ENCODE measurements at places on chromosomes 4 and X.
A peak's percentile ranks its signal among the peaks of the same experiment; 100 is the strongest.

DNA sequence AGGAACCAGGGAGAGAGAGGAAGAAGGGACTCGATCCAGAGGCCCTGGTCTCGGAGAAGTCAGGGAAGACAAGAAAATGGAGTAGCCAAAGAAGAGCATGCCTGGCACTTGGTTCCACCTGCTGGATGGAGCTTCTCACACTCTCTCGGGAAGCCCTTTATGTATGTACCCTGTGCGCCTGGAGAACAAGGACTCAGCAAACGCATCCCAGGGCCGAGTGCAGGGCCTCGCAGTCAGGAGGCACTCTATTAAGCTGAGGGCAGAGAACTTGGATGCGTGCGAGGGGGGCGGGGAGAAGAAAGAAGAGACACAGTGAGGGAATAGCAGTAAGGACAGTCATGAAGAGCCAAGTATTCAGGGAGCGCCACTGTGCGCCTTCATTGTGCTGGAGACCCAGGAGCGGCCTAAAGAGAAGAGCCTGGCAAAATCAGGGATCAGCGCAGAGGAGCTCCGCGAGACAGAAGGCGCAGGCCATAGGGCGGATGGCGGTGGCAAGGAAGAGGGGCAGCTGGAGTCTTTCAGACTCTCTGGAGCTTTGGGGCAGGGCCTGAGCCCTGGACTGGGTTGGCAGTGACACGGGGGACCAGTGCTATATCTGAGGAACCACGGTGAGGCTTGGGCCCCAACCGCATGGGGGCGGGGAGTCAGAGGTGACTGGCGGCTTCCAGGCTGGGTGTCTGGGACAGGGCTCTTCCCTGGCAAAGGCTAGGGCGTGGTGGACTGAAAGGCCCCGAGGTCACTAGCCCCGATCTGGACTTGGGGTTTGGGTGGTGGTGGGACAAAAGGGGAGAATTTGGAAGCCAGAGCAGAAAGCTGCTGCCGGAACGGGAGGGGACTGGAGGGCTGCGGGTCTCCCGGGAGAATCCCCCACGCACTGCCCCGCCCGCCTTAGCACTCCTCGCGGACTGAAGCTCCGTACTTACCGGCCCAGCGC is 1.9 kb upstream of the SEPTIN6 start:
- no peak for DNase-seq

DNA sequence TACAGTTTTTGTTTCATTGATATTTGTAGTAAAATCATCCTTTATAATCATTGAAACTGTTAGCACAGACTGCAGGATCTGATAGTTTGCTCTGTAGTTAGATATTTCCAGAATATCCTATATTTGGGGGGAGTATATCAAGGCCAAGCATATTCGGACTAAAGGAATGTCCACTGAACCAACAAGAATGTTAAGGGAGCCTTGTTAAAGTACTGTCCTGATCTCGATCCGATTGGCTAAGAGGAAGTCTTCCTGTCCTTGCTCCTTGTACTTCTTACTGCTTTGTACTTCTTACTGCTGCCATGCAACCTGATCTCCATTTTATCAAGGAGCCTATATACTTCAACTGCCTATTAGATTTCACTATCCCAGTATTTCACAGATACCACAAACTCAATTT is 449.3 kb downstream of the RPA4 start:
- DNase-seq: no peak

DNA sequence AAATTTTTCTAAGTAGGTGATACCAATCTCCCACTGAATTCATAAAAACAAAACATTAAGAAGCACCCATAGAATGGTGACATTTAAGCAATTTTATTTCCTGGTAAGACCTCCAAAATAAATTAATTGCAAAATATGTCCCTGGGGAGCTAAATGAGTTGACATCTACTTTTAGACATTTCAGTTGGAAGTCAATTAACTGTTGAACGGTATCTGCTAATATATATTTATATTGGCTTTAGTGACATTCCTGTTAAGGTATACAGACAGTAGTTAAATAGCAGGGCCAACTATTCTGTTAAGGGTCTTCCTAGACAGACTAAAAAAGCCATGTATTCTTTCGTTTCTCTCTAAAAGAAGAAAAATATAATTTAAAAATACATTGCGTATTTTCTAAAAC is at the start of gene PRR27:
Gene PRR27 (plus strand): TSS at position 301 of the 400 bp plus-strand sequence. CDS start 139 bp downstream, outside the sequence.
- no peak for DNase-seq

- DNase-seq: no peak
Observed at GRCh38 chr4:70632028-70632427, 3.5 kb downstream of the ENAM start.

GRCh38 chrX:50765986-50766385 is 48.0 kb downstream of the SHROOM4 start:
- DNase-seq: no peak

DNA sequence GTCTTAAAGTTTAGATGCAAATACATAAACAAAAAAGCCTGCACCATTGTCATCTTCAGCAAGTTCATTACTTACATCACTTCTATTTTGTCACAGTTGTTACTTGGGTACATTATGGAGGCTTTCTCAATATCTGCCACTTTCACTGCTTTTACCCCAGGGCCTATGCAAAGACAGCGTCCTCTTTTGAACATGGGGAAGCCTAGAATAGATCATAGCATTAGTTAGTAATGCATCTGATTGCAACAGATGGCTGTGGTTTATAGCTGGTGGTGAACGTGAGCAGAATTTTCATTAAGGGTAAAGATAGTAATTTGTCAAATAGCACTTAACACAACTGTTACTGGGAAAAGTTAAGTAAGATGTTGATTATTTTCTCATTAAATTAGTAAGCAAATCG is 729 bp downstream of the CXCL11 start:
- DNase-seq: no peak

GRCh38 chr4:4443821-4444220 is 56.9 kb downstream of the NSG1 start:
- DNase-seq: no peak

DNA sequence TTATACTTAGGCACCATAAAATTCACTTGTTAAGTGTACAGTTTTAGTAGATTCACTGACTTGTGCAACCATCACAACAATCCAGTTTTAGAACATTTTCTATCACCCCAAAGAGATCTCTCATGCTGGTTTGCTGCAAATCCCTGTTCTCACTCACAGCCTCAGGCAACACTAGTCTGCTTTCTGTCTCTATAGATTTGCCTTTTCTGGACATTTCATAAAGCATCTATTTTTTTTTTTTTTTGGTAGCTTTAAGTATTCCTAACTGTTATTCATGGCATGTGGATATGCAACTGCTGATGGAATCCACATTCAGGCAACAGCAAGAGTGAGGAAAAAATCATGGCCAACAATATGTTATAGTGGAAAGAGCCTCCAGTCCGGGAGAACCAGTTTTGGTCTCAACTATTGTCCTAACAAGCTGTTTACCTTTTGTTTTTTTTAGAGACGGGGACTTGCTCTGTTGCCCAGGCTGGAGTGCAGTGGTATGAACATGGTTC is 27.0 kb upstream of the TMEM150C start:
- no peak for DNase-seq

DNA sequence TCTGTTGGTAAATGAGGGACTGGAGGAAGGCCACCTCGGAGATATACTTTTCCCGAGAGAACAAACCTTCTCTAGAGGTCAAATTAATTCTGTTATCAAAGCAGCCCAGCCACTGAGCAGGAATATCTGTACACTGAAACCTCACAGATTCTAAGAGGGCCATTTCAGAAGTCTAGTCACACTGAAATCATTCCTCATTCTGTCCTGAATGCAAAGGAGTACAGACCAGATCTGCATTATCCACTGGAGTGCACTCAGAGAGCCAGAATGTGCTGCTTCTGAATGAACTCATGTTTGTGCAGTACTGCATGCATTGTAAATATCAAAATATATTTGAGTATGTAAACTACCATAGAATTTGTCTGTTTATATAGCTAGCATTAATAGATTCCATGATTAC is 278.3 kb upstream of the FSTL5 start:
- DNase-seq: no peak

- DNase-seq: no peak
Observed at GRCh38 chrX:81120258-81120935, 81.3 kb downstream of the HMGN5 start.

DNA sequence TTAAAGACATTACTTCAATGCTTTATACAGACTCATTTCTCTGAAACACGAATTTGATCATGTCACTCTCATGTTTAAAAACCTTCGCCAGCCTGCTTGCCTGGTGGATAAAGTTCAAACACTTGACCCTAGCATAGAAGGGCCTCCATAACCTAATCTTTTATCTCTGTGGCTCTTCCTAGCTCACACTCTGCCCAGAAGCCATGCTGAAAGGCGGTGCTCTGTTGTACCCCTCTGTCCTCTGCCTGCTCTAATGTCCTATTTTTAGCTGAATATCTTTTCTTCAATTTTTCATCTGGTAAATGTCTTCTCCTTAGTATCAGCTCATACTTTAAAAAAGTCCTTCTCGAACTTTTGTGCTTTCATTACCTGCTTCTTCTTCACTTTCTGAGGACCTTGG is 302.6 kb upstream of the BOD1L1 start:
- DNase-seq: no peak

- DNase-seq: no peak
Observed at GRCh38 chr4:104905065-104905464, 241.6 kb upstream of the TET2 start.

- no peak for DNase-seq
Observed at GRCh38 chrX:110310896-110311295, 7.0 kb downstream of the AMMECR1 start.

DNA sequence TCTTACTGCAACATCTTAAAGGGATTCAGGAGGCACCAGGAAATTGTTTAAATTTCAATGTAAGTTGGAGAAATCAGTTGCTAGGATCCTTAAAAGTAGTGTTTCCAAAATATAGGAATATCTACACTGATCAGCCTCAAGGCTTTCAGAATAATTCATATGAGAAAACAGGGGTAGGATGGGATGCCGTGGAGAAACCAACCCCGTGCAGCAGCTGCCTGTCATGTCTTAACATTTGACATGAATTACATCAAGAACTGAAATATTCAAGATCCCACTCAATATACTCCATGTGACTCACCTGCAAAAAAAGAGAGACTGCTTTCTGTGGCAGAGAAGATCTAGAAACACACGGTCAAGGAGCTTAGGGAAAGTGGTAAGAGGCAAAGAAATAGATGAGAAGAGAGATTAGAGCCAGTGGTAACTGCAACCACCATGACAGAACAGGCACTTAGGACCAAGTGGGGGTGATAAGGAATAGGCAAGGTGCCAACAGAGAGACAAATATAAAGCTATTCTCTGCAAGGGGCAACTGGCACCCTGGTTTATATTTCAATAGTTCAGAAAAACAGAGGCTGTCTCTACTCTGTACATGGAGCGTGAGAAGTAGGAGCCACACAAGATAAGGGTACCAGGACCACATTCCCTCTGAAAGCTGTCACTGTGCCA is 64.0 kb downstream of the SLC39A8 start:
- DNase-seq: no peak

- DNase-seq: no peak
Observed at GRCh38 chr4:25030277-25031076, at the start of gene LGI2. Gene LGI2 (minus strand): TSS chr4:25030946. CDS start chr4:25030693, 253 bp downstream.

DNA sequence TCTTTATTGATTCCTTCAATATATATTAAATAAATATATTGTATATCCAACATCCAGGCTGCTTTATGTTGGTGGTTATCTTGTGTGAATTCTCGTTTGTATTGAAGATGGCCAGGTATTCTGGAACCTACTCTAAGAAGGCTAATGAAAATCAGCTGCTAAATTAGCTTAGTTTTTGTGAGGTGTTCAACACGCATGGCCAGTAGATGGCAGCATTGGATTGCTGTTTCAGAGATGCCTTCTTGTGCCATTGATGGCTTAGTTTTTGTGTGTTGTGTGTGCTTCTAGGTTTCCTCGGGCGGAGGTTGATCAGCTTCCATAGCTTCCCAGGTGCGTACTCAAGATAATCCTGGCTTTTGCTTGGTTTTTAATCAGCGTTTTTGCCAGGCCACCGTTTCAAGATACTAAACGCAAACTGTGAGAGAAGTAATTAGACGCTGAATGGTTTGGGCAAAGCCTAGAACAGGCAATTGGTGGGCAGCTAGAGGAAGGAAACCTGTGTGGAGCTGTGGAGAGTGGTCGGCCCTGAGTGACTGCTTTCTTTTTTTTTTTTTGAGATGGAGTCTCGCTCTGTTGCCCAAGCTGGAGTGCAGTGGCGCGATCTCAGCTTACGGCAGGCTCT is 15.1 kb downstream of the NOCT start:
- DNase-seq: no peak

GRCh38 chrX:51332188-51332942 is at the start of gene NUDT10:
Gene NUDT10 (plus strand): TSS chrX:51332822. CDS start chrX:51332966, 144 bp downstream.
- peak; percentile 59 for DNase-seq

DNA sequence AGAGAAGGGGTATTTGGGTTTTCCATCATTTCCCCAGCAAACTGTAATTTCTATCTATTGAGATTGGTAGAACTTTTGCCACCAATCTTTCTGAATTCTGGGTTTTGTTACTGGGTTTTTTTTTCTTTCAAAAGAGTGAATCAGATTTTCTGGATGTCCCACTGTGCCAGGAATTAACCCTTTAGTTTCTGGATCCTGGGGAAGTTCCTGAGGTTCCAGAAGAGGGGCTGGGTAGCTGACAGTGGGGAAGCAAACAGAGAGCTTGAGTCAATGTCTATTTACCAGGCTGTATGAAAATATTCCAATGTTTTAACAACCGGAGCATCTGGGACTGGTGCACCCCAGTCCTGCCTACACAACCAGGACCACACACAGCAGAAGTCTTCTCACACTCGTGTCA is 25.8 kb upstream of the SOD3 start:
- no peak for DNase-seq

GRCh38 chr4:16293210-16293838 is 67.1 kb upstream of the TAPT1 start:
- no peak for DNase-seq

- no peak for DNase-seq
Observed at GRCh38 chrX:12843061-12843667, 23.7 kb upstream of the TLR7 start.

- no peak for DNase-seq
Observed at GRCh38 chr4:152996672-152997071, 60.5 kb downstream of the FHDC1 start.

DNA sequence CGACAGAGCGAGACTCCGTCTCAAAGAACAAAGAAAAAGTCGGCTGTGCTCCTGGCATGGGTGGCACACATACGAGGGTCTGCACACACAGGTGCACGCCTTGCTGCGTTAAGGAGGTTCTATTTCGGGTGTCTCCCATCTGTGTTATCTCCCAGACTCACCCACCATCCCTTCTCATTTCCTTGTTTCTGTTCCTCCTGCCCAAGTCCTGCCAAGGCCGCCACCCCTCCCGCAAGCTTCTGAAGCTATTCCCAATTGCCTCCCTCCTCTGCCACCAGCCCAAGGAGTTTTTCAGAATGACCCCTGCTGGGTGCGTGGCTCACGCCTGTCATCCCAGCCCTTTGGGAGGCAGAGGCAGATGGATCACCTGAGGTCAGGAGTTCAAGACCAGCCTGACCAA is 6.0 kb upstream of the IL3RA start:
- no peak for DNase-seq

DNA sequence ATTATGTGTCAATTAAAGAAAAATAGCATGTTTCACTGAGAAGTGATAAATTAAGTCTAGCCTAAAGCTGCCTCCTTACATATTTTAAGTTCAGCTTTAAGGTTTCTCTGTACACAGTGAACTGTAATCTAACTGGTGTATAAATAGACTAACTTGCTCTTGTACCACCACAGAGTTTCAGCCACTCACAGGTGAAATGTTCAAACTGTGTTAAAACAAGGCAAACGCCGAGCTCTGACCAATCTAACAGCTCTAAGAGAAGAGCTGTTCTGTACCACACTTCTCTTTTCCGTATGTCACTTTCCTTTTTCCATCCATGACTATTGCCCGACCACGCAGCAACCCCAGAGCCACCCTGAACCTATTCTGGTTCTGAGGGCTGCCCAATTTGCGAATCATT is 64.5 kb downstream of the DCHS2 start:
- DNase-seq: no peak

GRCh38 chrX:9842541-9842940 is 56.3 kb downstream of the SHROOM2 start:
- DNase-seq: no peak

GRCh38 chrX:85620466-85620865 is 241.0 kb upstream of the POF1B start:
- no peak for DNase-seq

Measured in suprapubic skin (tissue), 4 donors.